ENCODE measurements at places on chromosomes 4 and X.

GRCh38 chr4:16745009-16745635, 153.3 kb downstream of the LDB2 start:
- no peak for DNase-seq

- DNase-seq, result no peak
Measured at GRCh38 chr4:118869808-118870342, 18.8 kb upstream of the SYNPO2 start.

- peak; percentile 16 for DNase-seq
Measured at GRCh38 chr4:125719987-125720386, 405.2 kb downstream of the FAT4 start.

- no peak for DNase-seq
Measured at GRCh38 chr4:188986271-188986689, 847.0 kb downstream of the TRIML1 start.

GRCh38 chr4:14894392-14895292, 107.6 kb upstream of the CPEB2 start:
- DNase-seq, result no peak

GRCh38 chr4:183504930-183505610, at the start of gene ING2:
TSS of gene ING2 (plus strand) at chr4:183505058. CDS start at chr4:183505196, 138 bp downstream.
- DNase-seq, result peak; percentile 67

- no peak for DNase-seq
Measured at GRCh38 chr4:52358366-52358765, 300.7 kb downstream of the USP46 start.

DNA sequence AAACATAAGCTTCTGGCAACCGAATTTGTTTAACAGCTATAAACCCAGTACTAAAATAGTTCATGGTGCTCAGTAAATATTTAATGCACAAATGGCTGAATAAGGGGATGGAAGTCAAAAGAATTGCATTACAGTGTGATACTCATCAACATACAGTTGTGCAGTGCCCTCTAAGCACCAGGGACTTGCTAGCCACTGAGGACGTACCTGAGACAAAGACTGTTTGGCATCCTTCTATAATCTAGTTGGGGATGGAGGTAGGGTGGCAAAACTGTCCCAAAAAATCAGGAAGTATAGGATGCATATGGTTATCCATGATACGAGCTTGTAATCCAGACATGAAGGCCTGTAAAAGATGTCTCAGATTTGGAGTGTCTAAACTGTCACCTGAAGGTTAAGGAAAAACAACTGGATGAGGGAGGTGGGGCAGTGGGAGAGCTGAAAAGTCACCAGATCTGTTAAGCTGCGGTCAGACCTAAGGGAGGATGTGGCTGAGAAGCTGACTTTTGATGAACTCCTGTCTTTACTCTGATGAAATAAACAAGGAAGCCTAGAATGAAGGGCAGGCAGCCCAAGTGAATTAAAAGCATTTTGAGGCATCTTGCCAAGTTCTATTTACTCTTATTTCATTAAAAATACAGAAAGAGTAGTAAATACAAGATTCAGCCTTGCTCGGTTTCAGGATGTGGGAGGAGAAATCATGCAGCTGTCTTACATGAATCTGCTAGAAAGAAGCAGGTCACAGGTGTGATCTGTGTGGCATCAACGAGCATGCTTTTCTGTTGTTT, 12.0 kb upstream of the CD38 start:
- DNase-seq, result no peak

DNA sequence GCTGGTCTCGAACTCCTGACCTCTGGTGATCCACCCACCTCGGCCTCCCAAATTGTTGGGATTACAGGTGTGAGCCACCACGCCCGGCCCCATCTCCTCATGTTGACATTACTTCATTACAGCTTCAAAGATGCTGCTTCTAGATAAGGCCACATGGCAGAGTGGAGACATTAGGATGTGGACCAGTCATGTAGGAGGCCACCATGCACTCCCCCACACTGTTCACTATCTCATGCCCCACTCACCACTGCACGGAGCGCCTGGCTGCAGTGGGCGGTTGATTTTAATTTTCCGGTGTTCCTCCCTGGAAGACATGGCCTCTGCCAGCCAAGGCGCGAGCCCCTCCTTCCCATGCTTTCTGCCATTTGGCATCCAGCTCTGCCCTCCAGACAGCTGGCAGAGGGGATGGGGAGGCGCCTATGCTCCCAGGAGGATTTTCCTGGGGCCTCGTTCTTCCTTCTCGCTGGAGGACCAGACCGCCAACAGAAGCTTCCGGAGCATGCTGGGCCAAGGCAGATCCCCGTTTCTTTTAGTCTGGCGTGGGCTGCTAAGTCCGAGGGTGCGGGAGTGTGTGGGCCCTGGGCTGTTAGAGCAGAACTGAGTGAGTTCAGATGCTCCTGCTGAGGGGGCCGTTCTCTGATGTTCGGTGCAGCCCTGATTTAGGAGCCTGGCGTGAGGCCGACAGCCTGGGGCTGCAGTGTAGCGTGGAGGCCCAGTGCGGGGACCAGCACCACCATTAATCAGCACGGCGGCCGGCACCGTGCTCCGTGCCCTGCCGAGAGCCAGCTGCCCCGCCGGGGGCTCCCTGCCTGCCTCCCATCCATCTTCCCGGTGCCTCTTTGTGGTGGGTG, 93.1 kb downstream of the SORCS2 start:
- DNase-seq, result no peak

DNA sequence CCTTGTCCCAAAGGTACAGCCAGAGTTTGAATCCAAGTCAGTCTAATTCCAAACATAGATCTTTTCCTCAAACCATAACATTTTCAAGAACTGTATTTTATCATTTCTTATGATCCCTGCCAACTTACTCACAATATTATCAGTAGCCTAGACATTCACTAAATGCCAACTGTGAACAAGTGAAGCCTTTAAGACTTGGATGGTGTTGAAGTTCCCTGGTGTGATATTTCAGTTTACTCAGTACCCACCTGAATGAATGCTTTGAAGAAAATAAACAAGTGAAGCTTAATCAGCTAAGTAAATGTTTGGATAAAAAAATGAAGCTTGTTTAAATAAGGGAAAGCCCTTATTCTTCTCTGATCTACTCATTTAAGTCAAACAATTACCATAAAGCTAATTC, 1028.3 kb downstream of the DMD start:
- DNase-seq, result no peak

DNA sequence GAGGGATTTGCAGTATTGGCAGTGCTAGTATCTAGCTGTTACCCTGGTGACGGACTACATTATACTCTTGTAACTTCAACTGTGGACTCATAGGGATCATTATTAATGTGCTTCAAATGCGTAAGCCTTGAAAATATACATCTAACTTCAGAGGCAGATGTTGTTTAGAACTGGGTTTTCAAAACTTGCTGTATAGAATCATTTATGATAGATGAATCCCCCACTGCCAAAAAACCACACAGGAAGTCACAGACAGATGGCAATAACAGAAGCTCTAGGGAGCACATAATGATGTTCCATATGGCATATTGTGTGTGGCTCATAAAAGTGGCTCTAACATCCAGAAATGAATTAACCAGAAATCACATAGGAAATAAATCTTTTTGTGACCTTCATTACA, 62.3 kb upstream of the RELL1 start:
- DNase-seq, result no peak

DNA sequence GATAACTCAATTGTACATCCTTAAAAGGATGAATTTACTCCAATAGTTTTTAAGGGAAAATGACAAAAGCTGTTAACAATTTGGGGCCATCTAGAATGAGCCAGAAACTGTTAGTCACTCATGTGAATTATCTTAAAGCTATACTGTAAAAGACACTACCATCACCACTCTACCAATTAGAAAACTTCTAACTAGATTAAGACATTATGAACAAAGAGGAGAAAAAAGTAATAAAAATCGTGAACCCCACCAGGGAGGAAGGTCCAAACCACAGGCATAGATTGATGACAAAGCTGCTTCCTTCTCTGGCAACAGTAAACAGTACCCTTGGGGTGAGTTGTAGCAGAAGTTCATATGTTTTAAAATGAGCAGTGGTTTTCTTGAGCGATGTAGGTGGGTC, 106.1 kb downstream of the PDGFC start:
- no peak for DNase-seq

GRCh38 chr4:184812651-184813181, 13.1 kb downstream of the ACSL1 start:
- no peak for DNase-seq

DNA sequence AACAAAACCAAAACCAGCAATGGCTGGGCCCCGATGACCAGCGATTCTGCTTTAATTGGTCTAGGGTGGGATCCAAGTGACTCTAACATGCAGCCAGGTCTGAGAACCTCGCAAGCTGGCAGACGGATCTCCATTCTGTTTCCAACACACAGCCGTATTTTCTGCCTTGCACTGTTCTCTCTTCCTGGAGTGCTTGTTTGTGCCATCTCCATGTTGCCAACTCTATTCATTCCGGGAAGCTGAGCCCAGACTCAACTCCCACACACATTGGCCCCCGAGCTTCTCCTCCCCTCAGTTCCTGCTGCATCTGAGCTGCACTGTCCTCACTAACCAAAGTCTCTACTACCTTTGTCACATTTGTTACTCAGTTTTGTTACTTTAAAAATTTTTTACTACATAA, 35.6 kb downstream of the GEMIN8 start:
- DNase-seq, result no peak
